ENCODE measurements at places on chromosomes 6 and 20.
A peak's percentile ranks its signal among the peaks of the same experiment; 100 is the strongest.

DNA sequence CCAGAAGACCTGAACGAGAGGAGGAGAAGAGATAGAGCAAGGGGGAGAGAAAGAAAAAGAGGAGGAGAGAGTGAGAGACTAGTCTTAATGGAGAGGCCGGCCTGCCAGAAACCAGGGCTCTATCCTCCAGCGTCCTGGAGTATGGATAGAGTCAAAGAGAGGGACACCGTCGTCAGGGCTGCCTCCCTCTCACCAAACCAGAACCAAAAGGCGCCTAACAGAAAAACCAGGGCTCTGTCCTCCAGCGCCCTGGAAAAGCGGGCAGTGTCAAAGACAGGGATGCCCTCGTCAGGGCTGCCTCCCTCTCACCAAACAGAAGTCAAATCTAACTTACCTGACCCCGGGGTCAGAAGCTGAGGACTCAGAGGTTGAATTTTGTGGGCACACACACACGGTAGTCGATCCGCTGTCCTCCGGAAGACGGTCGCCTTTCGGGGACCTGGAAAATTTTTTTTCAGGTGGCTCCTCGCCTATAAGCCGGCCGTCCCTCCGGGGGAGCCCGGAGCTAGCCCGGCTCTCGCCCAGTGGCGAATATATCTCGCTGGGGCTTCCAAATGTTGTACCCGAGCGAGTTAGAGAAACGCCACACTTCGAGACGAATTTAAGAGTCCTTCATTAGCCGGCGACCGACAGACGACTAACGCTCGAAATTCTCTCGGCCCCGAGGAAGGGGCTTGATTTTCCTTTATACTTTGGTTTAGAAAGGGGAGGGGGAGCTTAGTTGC lies 148.2 kb downstream of the TRIM27 start:
- DNase-seq = no peak

DNA sequence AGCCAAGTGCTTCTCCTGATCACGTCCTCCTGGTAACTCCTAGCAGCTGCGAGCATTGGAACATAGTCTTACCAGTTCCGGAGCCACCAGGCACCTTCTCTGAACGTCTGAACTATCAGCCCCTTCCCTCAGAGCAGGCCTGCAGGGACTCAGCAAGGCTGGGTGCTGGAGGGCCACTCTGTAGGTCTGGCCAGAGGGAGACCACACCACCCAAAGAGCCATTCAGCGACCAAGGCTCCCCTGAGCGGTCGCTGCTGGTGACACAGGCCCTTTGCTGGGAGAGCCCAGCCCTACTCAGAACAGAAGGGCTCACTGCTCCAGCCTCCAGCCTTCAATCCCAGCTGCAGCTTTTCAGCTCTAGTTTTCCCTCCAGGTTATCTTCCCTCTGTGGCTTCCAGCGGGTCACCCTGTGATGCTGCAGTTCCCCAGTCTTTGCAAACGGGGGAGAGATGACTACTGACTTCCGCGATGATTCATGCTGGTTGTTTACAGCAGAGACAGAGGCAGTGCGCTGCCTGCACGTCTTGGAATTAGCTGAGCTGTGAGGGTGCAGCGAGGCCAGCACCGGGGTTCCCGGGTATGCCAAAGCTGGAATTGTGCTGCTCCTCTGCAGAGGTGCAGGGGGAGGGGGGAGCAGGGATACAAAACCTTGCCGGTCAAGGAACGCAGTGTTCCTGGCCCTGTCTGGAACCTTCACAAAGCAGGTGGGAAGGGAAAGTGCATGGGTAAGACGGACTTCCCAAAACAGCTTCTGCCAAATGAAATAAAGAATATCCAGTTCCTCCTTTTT lies 161.4 kb downstream of the LY86 start:
- DNase-seq = peak; percentile 46

DNA sequence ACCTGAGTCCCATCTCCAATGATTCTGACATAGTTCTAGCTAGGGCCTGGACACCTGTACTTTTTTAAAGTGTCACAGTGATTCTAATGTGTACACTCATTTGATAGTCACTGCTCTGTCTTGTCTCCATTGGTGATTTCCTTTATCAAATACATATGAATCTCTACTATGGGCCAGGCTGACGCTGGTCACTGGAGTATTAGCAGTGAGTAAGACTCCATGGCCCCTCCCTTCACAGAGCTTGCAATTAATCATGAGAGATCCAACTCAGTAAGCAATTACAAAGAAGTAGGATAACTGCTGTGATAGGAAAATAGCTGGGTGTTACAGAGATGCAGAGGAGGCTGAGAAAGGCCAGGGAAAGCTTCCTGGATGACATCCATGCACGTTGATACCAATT lies 19.3 kb upstream of the SASH1 start:
- no peak for DNase-seq

- no peak for DNase-seq
Measured at GRCh38 chr6:96032661-96033060, 16.9 kb downstream of the FUT9 start.

- DNase-seq = no peak
Measured at GRCh38 chr6:86205980-86206379, 563.3 kb upstream of the SYNCRIP start.

- no peak for DNase-seq
Measured at GRCh38 chr6:94027374-94027773, 608.0 kb upstream of the EPHA7 start.

DNA sequence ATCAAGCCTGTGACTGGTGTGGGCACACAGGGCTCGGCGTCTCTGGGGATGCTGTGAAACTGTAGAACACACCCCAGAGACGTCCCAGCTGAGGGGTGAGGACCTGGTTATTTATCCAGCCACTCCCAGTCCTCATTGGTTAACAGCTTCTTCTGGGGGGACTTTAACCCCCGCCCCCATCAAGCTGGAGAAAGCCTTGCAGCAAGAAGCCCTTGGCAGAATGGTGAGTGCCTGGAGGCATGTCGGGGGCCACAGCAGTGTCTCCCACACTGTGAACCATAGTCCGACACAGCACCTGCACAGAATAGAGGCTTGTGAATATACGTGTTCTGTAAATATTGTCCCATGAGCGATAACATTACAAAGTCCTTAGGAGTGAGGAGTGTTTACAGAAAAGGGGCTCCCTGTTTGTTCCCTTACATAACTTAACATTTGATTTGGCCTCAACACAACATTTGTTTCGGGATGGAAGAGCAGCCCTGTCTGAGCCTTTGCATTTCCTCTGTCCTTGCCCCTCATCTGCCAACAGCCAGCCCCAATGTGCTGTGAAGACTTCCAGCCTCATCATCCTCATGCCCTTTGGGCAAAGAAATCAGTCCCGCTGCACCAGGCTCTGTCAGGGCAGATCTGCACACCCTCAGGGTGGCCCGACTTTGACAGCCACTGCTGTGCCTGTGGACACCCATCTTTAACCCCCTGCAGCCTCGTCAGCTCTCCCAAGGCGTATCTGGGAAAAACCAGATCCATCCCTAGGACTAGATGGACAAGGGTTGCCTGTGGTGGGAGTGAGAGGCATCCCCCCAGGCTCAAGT lies 2.2 kb upstream of the RRBP1 start:
- no peak for DNase-seq

DNA sequence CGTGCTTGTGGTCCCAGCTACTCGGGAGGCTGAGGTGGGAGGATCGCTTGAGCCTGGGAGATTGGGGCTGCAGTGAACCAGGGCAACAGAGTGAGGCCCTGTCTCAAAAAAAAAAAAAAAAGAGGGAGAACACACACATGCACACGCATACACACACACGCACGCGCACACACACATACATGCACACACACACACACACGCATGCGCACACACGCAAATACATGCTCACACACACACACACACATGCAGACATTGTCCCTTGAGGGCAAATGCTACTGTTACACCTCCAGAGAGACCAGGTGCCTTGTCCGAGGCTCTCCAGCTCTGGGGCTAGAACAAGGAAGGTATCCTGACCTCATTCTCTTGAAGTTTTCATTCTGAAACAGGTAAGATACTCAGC lies 64.5 kb downstream of the RAB44 start:
- DNase-seq = no peak

GRCh38 chr6:167798453-167798852 lies 28.3 kb upstream of the AFDN start:
- DNase-seq = no peak

GRCh38 chr6:127586372-127586771 lies 9.4 kb downstream of the C6orf58 start:
- DNase-seq = no peak

- DNase-seq = no peak
Measured at GRCh38 chr20:47863315-47863965, 78.2 kb upstream of the SULF2 start.

- no peak for DNase-seq
Measured at GRCh38 chr6:101666256-101666655, 272.7 kb downstream of the GRIK2 start.

GRCh38 chr6:137823826-137824555 lies 43.1 kb upstream of the TNFAIP3 start:
- DNase-seq = peak; percentile 97

GRCh38 chr20:60058879-60059278 lies 100.7 kb downstream of the CDH26 start:
- DNase-seq = no peak

GRCh38 chr6:20702366-20702765 lies 168.1 kb downstream of the CDKAL1 start:
- no peak for DNase-seq

GRCh38 chr6:2224847-2225382 lies 20.5 kb downstream of the GMDS start:
- no peak for DNase-seq

DNA sequence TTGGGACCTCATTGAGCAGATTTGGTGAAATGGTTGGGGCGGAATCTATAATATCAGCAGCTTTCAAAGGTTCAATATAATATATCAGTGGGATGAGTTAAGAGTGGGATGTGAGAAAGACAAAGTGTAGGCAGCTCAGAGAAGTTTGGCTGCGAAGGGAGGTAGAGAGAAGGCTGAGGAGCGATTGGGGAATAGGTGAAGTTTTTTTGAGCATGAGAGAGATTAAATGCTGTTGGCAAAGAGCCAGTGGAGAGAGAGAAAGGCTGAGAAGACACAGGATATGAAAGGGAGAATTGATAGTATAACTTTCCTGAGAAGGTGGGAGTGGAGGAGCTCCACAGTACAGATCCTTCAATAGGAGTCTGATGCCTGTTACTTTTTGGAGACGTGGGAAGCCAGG lies 12.1 kb upstream of the SERINC3 start:
- no peak for DNase-seq

GRCh38 chr20:51391926-51392325 lies 150.6 kb downstream of the NFATC2 start:
- no peak for DNase-seq

DNA sequence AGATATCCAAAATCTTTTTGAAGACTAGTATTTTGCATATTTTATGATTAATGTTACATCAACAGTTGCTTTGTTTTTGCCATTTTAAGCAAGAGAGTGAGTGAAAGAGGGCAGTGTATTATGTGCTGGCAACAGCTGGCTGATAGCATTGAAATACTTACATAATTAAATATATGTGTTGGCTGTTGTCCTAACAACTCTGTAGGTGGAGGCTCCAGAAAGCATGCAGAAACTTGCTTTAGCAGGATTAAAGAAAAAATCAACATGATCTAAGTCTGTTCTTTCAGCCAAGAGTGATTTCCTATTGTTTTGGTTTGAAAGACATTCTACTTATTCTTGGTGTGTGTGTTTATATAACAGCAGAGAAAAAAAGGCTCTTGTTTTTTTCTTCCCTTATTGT lies 127.5 kb downstream of the CDKAL1 start:
- no peak for DNase-seq

GRCh38 chr6:36114798-36115408 lies 15.4 kb upstream of the MAPK13 start:
- no peak for DNase-seq

GRCh38 chr20:35317416-35318210 lies 25.4 kb upstream of the FAM83C start:
- no peak for DNase-seq

DNA sequence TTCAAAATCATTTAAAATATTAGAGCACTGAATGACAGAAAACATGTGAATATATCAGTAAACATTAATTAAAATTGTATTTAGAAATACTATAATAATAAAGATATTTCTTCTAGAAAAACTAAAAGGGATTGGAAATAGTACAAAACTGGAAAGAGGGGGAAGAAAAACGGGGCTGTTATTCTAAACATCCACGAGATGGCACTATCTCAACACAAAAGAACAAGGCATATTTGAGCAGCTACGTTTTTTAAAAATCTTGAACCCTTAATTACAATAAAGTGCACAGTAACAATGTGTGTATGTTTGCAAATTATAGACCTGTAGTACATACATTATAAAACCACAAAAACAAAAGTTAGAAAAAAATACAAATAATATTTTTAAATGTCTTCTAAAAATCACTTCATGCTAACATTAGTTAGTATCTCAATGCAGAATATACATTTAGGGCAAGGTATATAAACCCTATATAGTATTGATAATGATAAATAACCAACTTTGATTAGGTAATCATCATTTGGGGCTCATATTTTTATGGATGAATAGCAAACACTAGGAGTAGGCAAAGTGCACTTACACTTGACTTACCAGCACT lies 42.5 kb upstream of the PNISR start:
- no peak for DNase-seq

GRCh38 chr6:132261354-132261753 lies 139.9 kb downstream of the MOXD1 start:
- no peak for DNase-seq

- DNase-seq = no peak
Measured at GRCh38 chr20:24097506-24098245, 109.1 kb upstream of the GGTLC1 start.

DNA sequence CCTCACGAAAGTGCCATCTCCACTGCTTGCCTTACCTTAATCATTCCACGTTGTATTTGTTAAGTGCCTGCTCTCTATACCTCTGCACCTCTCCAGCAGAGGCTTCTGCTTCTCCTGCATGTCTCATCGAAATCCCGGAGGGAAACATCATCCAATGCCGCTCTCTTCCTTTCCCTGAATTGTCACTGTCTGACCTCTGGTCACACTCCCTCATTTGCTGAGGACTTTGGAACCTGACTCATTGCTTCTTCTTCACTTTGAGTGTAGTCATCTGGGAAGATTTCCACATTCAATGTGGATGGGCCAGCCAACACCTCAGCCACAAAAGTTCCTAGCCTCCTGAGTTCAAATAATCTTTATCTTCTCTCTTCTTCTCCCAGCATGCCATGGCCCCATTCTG lies 78.9 kb upstream of the BEND6 start:
- no peak for DNase-seq

- no peak for DNase-seq
Measured at GRCh38 chr6:15038013-15038791, 207.7 kb upstream of the JARID2 start.

DNA sequence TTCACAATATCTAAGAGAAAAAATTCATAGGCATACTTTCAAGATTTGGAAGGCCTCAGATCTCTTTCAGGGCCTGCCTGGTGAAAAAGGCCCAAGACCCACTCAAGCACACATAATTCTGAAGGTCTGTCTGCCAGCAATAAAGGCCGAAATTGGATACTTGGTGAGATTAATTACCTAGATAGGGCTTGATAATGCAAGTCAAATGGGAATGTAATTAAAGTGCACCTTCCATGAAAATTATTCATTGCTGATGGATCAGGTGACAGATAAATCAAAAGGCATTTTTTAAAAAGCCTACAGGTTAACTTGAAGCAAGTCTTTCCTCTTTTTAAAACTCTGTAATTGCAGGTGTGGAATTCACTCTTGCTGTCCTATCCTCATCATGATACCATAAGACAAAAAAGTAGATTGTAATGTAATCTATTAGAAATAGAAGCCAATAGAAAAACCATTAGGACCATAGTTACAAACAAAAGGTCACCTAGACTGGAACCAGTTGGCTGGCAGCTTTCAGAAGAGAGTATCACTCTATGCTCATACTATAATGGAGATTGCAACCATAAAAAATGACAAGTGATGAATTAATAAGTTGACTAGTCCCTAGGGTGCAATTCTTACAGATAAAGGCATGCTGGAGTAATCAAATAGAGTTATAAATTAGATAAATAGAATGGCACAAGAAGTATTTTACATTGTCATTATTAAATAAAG lies 77.3 kb downstream of the EPHA7 start:
- no peak for DNase-seq

- no peak for DNase-seq
Measured at GRCh38 chr6:168130168-168130696, 51.2 kb upstream of the FRMD1 start.
